AG04450 (cell line): ENCODE measurements at places on chromosomes 1 and 21. TPM values are rescaled to one million over a fixed set of nuclear protein-coding genes. Genes with fewer than 3 reads are reported as not detected.

DNA sequence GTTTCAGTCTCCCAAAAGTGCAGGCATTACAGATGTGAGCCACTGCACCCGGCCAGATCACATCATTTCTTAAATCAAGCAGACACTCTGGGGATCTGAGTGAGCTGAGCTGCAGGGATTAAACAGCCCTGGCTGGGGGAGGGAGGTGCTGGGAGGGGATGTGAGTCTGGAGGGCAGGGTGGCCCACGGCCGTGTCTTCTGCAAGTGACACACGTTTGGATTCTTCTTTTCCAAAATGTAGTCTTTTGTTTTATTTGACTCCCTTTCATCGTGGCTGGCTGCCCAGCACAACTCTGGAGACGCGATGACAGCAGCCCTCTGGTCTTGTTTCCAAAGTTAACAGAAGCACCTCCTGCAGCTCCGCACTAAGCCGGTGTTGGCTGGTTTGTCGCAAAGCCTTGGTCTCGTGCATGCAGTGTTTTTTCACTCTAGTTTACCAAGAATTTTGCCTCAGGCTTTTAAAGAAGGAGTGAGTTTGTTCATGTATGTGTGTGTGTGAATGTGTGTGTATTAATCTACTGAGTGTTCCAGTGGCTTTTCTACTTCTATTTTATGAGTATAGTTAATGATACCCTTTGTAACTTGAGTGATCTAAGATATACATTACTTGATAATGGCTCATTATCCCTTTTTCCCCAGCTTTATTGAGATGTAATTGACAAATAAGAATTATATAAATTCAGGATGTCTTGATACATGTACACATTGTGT, 2.8 kb upstream of the KRTAP10-5 start:
- DNase-seq = no peak

GRCh38 chr21:38680401-38680800, 125.3 kb upstream of the ETS2 start:
- no peak for DNase-seq

- no peak for DNase-seq
Observed at GRCh38 chr1:27001570-27002360, 8.3 kb downstream of the TRNP1 start.

GRCh38 chr1:3942416-3943122, 42.5 kb upstream of the C1orf174 start:
- no peak for DNase-seq

GRCh38 chr1:178537382-178538090, 24.6 kb downstream of the TEX35 start:
- no peak for DNase-seq

GRCh38 chr1:15707239-15707925, 23.3 kb downstream of the PLEKHM2 start:
- DNase-seq = no peak

- DNase-seq = no peak
Observed at GRCh38 chr1:45998020-45998617, 134.3 kb downstream of the PIK3R3 start.

GRCh38 chr1:33630686-33631085, 158.2 kb downstream of the ZSCAN20 start:
- no peak for DNase-seq

DNA sequence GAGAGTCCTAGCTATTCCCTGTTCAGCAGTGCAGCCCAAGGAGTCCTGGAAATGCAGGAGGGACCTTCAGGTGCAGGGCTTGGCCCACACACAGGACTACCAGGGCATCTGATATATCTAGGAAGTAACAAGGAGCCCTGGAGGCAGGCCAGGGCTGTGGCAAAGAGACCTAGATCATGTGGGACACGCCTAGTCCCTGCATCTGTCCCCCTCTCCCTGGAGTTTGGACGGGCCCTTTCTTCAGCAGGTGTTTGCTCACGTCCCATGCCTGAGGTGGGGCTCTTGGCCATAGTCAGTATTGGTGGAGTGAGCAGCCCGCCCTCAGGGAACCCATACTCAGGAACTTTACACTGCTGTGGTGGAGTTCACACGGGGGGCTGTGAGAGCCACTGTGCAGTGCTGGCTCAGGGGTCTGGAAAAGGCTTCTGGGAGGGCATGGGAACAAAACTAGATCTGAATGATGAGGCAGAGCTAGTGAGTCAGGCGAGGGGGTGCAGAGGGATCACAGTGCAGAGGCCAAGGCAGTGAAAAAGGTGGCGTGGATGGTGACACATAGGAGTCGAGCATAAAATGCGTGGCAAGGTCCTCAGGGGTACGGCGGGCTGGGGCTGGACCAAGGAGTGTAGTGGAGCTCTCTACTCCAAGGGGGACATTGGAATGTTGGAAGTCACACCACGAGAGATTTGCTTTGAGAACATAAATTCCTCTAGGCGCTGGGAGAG, 25.6 kb downstream of the TMEM53 start:
- no peak for DNase-seq

GRCh38 chr1:59199719-59200376, 97.0 kb upstream of the FGGY start:
- no peak for DNase-seq

GRCh38 chr1:171834821-171835220, 6.5 kb upstream of the DNM3 start:
- no peak for DNase-seq

GRCh38 chr1:2823921-2824610, 22.6 kb upstream of the TTC34 start:
- no peak for DNase-seq

DNA sequence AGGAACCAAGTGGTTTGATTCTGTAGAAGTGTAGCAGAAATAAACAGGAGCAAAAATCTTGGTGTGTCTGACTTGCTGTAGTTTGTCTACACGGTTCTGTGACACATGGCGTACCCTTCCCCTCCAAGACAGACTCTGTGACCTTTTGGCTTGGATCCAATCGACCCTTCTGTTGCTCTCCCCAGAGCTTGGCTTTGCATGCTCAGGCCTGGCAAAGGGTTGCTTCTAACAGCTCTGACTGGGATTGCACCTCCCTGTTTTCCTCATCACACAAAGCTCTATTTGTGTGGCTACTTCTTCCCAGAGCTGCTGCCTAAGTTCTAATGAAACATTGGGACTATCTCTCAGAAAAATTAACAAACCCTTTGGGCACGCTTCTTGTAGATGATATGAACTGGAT, 24.0 kb downstream of the NGF start:
- DNase-seq = no peak

DNA sequence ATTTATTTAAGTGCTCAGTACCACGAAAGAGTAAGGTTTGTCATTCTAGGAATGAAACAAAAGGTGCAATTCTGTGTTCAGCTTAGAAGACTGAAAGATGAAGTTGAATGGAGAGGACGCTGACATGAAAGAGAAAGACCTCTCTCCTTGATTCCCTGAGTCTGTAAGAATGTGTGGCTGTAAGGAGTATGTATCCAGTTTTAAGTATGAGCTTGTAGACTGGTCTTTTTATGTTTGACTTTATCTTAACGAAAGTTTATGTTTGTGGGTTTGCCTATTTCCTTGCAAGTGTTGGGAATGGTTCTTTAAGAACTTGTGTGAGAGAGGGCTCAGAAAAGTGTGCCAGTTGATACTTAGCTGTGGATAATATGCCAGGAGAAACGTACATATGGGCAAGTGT, 1.4 kb downstream of the CHD1L start:
- no peak for DNase-seq

DNA sequence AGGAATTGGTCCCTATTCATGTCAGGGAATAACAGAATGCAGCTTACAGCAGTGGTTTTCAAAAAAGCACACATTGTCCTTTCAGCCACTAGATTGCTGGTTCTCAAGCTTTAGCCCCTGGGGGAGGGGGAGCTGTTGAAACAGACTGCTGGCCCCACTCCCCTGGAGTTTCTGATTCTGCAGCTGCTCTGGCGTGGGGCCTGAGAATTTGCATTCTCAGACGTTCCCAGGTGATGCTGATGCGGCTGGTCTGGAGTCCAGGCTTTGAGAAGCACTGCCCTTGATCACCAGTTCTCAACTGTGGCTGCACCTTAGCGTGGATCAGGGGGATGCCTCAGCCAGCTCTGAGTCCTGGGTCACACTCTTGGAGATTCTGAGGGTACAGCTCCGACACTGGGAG, 62.7 kb upstream of the LAPTM5 start:
- DNase-seq = no peak

DNA sequence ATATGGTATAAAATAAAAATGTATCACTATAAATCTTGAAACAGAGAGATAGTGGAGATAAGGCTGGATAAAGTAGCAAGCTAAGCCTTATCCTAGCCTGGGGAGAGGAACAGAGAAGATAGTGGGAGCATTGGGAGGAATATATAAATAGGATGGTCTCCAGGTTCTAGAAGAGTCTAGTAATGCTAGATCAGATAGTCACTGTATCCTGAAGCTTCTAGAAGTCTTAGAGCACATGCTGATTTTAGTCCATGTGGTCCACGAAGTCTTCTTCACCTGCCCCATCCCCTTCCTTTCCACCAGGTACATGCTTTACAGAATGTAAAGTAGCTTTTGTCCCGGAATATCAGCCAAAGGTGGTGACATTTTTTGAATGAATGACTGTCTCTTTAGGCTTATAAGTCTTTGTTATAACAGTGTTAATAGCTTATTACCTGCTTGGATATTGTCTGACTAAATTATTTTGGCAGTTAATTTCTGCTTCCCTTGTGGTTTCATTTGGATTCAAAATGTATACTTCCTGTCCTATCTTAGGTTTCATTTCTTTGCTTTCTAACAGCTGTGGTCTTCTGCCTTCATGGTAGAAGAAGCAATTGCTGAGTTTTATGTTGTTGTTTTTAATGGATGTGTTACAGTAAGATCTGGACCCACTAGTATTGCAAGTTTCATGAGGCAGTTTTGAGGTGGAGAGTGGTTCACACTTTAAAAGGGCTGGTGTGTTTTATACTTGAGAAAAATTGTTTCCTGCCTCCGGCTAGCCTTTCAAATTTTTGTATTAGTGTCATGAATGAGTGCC, 5.9 kb downstream of the SMG7 start:
- no peak for DNase-seq

- no peak for DNase-seq
Observed at GRCh38 chr1:85495556-85495955, 30.6 kb upstream of the DDAH1 start.

DNA sequence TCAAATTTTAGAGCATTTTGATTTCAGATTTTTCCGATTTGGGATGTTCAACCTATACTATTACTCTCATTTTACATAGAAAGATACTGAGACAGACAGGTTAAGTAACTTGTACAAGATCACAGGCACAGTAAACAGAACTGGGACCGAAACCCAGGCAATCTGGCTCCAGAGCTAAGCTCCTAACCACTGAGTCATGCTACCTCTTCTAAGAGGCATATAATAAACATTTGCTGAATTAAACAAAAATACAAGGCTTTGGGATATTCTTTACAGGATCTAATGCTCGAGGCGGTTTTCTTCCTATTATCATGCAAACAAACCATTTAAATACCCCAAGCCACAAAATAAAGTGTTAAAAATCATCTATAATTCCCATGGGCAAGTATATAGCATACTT, 50.3 kb downstream of the MCOLN2 start:
- DNase-seq = peak; percentile 13

DNA sequence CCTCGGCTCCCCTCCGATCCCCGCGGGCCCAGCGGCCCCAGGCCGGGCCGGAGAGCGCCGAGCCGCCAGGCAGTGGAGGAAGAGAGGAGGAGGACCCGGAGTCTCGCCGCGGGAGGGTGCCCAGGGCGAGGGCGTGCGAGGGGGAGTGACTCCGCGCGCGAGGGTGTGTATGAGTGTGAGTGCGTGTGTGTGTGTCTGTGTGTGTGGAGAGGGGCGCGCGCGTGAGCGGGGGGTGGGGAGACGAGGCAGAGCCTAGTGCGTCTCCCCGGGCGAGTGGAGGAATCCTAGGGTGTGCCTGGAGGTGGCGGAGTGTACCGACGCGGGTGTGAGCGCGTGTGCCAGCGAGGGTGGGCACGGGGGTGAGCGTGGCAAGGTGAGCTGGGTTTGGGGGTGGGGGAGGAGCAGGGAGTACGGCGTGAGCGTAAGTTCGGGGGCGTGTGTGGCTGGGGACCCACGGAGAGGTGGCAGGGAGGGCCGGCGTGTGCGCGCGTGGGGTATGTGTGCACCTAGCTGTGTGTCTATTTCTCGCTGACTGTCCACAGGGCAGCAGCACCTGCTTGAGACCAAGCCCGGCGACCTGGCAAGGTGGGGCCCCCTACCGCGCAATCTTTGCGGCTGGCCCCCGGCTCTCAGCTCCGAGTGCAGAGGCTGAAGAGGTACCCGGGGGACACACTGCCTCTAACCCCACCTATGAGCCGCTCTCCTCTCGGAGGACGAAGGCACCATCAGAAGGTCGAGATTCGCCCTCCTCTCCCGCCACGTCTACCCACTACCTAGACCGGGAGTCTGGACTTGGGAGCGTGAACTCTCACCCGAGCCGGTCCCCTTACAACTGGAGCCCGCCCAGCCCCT, 784 bp upstream of the KCND3 start:
- no peak for DNase-seq

DNA sequence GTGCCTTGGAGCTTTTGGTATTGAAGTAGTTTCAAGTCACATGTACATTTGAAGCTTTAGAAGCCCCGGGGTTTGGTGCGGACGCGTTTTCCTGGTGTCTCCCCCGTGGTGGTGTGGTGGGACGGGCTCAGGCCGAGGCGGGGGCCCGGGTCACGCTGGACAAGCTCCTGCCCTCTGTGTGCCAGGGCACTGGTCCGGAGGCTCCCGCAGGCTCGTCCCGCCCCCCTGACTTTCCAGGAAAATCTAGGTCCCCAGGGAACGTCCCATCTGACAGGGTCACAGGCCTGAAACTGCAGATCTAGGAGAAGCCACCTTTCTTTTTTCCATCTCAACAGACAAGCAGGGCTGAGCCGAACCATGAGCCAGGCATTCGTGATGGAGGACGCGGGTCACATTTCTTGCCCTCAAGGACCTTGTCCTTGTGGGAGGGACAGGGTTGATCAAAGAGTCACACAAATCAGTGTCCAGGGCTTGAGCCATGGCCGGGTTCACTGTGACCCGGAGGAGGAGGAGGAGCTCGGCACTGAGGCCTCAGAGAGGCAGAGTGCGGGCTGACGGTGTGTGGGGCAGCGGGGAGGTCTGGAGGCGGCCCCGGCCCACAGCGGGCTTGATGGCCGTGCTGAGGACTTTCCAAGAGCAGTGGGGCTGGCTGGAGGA, 1.6 kb downstream of the DMRTB1 start:
- no peak for DNase-seq

DNA sequence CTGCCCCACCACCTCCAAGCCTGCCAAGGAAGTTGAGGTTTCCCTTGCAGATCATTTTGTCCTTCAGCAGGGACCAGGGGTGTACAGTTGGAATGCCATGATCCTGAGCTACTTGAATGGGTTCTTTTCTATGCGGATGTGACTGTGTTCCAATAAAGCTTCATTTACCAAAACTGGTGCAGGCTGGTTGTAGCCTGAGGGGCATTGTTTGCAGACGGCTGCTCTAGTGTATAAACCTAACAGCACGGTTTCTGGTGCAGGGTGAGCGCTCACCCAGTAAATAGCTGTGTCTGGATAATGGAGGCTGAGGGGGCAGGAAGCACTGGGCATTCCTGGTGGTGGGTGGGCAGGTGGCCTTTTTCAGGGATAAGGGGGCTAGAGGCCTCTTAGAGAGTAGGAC, 72.7 kb upstream of the ACTL8 start:
- DNase-seq = no peak

DCDC2B gene
- polyA plus RNA-seq = not detected in 2 replicates

TSSK3 gene
- 0.33 and 0.45 TPM in 2 replicates for polyA plus RNA-seq

TMIGD3 gene
- 0.11 TPM in 1 of 2 replicates, not detected in the other for polyA plus RNA-seq

NEXN gene
- 28.6 and 39.9 TPM in 2 replicates for polyA plus RNA-seq

DR1 gene
- 36.1 and 44.9 TPM in 2 replicates for polyA plus RNA-seq

RGS7 gene
- 0.24 and 0.29 TPM in 2 replicates for polyA plus RNA-seq

C8B gene
- polyA plus RNA-seq = not detected in 2 replicates

ACTN2 gene
- polyA plus RNA-seq = not detected in 2 replicates

TMEM82 gene
- not detected in 2 replicates for polyA plus RNA-seq

LRRC38 gene
- polyA plus RNA-seq = not detected in 2 replicates

BLACAT1 gene
- 0.06 and 0.07 TPM in 2 replicates for polyA plus RNA-seq

ARMH1 gene
- 2.7 and 3.4 TPM in 2 replicates for polyA plus RNA-seq

CR1 gene
- polyA plus RNA-seq = not detected in 2 replicates

INSRR gene
- not detected in 2 replicates for polyA plus RNA-seq
